ENCODE measurements at places on chromosomes 3 and 15. TPM values are rescaled to one million over a fixed set of nuclear protein-coding genes. Genes with fewer than 3 reads are reported as not detected.

GRCh38 chr3:15500107-15500724, 21.3 kb downstream of the COLQ start:
- no peak for DNase-seq
- no peaks in the 10 kb centered on the region for H3K36me3 ChIP-seq
- no peak overlapping the region for H3K4me3 ChIP-seq
- no peaks in the 10 kb centered on the region for H3K4me1 ChIP-seq

DNA sequence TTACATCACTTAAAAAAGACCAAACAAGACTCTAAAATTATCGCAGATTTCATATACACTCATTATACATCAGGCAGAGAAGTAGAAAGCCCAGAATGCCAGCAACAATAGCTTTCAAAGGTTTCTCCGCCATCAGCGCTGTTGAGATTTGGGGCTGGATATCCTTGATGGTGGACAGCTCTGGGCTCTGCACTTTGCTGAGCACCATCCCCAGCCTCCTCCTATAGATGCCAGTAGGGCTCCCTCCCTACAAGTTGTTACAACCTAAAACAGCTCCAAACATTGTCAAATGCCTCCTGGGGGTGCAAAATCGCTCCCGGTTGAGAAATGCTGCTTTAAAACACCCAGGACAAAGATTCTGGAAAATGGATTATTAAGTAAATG, 73.5 kb downstream of the ATP10A start:
- peaks cover 25% of the 10 kb centered on the region for H3K4me1 ChIP-seq
- peak overlapping the region; percentile 71 for H3K27ac ChIP-seq
- DNase-seq: no peak
- no peaks in the 10 kb centered on the region for H3K36me3 ChIP-seq
- no peaks in the 10 kb centered on the region for H3K27me3 ChIP-seq

DNA sequence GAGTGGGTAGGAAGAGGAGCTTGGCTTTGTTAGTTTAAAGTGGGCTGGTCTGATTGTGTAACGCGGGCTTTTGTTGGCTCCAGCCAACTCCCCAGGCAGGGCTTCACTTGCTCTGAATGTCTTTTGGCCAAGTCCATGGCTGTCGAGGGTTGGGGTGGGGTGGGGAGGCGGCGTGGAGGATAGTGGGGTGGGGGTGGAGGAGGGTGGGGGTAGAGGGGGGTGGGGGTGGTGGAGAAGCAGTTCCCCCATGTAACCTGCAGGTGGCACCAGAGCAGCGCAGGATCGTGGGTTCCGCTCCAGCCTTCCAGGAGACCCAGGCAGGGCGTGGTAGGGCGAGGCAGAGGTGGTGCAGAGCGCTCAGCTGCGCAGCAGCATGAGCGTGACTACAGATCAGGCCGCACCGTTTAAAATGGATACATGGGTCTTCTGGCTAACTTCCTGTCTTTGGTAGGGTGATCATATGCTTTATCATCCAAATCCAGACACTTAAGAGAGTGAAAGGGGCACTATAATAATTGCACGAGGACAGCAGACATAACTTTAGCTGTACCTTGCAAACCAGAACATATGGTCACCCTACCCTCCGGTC, 28.3 kb downstream of the GOLGA6A start:
- H3K27ac ChIP-seq: no peak overlapping the region
- H3K4me1 ChIP-seq: peaks cover 5% of the 10 kb centered on the region
- H3K27me3 ChIP-seq: no peaks in the 10 kb centered on the region

- H3K27me3 ChIP-seq: peaks cover 24% of the 10 kb centered on the region
- DNase-seq: no peak
- no peaks in the 10 kb centered on the region for H3K4me1 ChIP-seq
- no peak overlapping the region for H3K27ac ChIP-seq
- H3K36me3 ChIP-seq: no peaks in the 10 kb centered on the region
- H3K4me3 ChIP-seq: no peak overlapping the region
These were observed 27.9 kb downstream of the SOX2 start for GRCh38 chr3:181739628-181740027.

DNA sequence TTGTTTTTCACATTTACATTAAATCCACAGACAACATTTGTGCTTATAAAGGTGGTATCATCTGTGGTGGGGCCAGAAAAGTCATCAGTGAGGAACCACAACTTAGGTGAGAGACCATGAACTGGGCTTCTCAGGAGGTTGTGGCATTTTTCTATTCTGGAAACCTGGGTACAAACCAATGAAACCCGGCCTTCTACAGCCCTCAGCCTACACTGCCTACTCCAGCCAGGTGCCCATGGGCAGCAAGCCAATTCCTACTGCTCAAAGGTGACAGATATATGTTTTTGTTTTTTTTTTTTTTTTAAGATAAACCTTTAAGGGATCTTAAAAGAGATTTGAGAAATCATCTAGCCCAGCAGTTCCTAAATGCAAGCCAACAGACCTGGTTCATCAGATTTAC, 20.3 kb downstream of the SPG21 start:
- no peak for DNase-seq
- peaks cover 7% of the 10 kb centered on the region for H3K36me3 ChIP-seq
- H3K4me3 ChIP-seq: no peak overlapping the region
- no peaks in the 10 kb centered on the region for H3K27me3 ChIP-seq

- DNase-seq: no peak
- H3K27me3 ChIP-seq: no peaks in the 10 kb centered on the region
- no peaks in the 10 kb centered on the region for H3K4me1 ChIP-seq
- no peak overlapping the region for H3K4me3 ChIP-seq
These were observed 23.8 kb downstream of the MTMR14 start for GRCh38 chr3:9673082-9673481.

DNA sequence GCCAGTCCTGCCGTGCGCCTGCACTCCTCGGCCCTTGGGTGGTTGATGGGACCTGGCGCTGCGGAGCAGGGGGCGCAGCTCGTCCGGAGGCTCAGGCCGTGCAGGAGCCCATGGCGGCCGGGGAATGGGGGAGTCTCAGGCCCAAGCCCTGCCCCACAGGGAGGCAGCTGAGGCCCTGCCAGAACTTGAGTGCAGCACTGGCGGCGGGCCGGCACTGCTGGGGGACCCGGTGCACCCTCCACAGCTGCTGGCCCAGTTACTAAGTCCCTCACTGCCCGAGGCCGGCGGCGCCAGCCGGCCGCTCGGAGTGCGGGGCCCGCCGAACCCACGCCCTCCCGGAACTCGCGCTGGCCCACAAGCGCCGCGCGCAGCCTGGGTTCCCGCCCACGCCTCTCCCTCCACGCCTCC, 190.9 kb upstream of the MME start:
- no peak overlapping the region for H3K27ac ChIP-seq
- peaks cover 10% of the 10 kb centered on the region for H3K4me1 ChIP-seq
- no peak overlapping the region for H3K4me3 ChIP-seq
- no peak for DNase-seq

- no peak overlapping the region for H3K27ac ChIP-seq
- H3K27me3 ChIP-seq: no peaks in the 10 kb centered on the region
- no peak for DNase-seq
- H3K4me1 ChIP-seq: no peaks in the 10 kb centered on the region
These were observed 35.9 kb downstream of the SATB1 start for GRCh38 chr3:18389108-18389733.

- no peaks in the 10 kb centered on the region for H3K4me1 ChIP-seq
- H3K36me3 ChIP-seq: no peaks in the 10 kb centered on the region
- no peak for DNase-seq
- no peaks in the 10 kb centered on the region for H3K27me3 ChIP-seq
- H3K27ac ChIP-seq: no peak overlapping the region
These were observed 40.4 kb downstream of the PRR23E start for GRCh38 chr3:127233371-127233770.

ALPK3 gene
- 112 TPM for total RNA-seq

PCSK6 gene
- 25.8 TPM for total RNA-seq

SELENOS gene
- total RNA-seq: 43.3 TPM

PARP15 gene
- total RNA-seq: 0.21 TPM

GREM1 gene
- total RNA-seq: not detected

GUCA1C gene
- 4.8 TPM for total RNA-seq

BAHD1 gene
- total RNA-seq: 12.1 TPM

GOLGA8S gene
- total RNA-seq: 0.17 TPM

Data from heart right ventricle (tissue), 16 donors.